COLO829 (cell line): ENCODE measurements at places on chromosomes 4 and X.

GRCh38 chrX:72123471-72124185, 8.1 kb downstream of the RTL5 start:
- peak; percentile 52 for DNase-seq

DNA sequence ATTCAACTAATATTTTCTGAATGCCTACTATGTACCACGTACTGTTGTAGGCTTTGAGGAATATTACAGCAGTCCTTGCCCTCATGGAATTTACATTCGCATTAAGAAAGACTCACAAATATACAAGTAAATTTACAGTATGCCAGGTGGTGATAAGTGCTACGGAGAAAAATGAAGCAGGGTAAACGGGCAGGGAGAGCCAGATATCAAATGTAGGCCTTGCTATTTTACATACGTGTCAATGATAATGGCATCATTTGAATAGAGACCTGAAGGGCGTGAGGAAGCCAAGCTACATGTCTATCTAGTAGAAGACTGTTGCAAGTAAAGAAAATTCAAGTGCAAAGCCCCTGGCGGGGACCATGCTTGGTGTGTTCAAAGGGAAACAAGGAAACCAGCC, 65.2 kb downstream of the AMMECR1 start:
- DNase-seq, result no peak

DNA sequence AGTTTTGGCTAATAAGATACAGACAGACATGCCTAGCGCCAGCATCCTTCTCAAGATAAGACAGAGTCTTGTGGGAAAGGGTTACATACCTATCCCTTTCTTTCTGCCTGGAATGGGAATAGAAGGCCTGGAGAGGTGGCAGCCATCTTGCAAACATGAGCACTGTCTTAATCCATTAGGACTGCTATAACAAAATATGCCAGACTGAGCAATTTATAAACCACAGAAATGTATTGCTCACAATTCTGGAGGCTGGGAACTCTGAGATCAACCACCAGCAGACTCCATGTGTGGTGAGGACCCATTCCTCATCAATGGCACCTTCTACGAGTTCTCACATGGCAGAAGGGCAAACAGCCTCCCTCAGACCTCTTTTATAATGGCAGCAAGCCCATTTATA, 26.5 kb upstream of the NEIL3 start:
- DNase-seq, result no peak

- DNase-seq, result no peak
Measured at GRCh38 chr4:1116838-1117237, 3.5 kb upstream of the RNF212 start.

DNA sequence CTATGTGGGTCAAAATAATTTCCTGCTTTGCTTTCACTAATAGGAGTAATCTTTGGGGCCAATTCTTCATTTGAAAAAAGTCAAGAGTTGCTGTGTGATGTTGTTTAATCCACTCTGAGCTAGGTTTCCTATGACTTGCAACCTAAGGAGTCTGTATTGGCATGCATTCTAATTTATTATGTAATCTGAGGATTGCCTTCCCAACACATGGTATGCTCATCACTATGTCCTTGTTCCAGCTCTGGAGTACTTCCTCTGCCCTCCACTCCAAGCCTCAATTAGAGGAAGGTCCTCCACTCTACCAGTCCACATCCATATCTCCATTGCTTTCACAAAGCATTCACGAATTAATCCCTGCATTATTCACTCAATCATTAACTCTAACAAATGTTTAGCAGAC, 56.1 kb downstream of the PPP3CA start:
- DNase-seq, result no peak

- DNase-seq, result no peak
Measured at GRCh38 chr4:169018406-169018805, 8.4 kb upstream of the CBR4 start.

DNA sequence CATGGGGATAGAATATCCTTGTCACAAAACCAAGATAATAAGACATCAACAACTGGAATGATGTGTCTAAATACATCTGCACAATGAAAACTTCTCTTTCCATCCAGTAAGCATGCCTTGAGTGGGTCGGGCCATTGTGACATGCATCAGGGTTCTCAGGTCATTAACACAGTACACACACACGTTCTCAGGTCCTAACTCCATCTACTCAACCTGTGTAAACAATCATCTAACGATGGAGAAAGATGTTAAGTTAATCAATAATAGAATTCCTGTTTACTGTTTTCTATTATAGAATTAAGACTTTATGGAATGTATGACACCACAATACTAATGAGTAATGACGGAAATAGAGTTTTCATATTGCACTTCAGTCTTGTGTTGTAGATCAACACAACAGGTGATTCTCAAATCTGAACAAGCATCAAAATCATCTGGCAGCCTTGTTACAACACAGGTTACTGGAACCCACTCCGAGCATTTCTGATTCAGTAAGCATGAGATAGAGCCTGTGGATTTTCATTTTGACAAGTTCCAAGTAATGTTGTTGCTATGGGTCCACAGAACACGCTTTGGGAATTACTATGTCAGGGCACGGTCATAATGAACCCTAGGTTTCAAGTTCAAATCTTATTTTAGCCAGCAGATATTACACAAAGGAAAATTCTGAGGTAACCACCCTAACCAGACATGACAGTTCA, 315.8 kb upstream of the TEX13C start:
- no peak for DNase-seq

- no peak for DNase-seq
Measured at GRCh38 chr4:184306470-184306869, 88.8 kb upstream of the ENPP6 start.

- DNase-seq, result no peak
Measured at GRCh38 chr4:2335729-2336101, 73.8 kb upstream of the MXD4 start.

DNA sequence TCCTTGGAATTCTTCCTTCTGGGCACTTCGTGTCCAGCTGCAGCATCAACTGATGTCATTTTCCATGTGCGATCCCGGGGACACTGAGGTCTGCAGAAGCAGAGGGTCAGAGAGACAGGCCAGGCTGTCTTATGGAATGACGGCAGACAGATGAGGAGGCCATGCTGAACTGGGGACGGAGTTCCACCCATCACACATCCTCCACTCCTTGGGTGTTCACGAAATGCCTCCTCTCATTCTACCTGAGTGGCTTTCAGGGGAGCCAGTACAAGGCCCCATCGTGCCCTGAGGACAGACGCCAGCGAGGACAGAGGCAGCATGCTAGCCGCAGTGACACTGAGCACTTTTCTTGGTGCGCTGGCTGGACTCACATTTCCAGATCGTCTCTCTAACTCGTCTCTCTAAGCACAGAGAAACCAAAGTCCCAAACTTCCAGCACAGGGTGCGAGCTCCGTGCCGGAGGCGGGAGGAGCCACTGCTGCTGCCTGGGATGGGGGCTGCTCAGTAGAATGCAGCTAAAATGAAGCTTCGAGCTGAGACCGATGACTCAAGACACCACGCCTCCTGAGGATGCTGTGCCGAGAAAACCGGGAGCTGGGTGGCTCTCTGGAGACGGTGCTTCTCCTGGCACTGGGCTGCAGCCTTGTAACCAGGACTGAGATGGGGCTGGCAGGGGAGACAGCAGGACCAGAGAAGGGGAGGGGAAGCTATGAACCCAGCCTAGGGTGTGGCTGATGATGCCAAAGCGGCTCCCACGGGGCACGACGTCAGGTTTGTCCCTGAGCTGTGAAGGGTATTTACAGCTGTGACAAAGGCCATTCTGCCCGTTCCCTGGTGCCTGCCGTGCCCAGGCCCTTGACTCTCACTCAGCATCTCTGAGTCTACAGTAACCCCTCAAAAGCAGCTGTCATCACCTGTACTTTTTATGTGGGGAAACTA, 8.2 kb downstream of the ABLIM2 start:
- no peak for DNase-seq

DNA sequence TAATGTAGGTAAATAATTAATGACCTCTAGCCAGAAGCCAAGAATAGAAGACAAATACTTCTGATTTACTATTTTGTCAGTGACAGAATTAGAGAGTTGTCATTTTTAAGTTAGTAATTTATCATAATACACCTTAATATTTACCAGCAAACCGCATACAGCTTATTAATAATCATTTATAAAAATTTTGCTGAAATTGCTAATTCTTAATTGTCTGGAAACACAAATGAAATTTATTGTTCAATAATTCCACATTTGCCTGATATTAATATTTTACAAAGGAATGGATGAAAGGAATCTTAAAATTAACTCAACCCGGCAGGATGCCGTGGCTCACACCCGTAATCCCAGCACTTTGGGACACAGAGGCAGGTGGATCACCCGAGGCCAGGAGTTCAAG, 44.7 kb downstream of the PROM1 start:
- DNase-seq, result no peak

DNA sequence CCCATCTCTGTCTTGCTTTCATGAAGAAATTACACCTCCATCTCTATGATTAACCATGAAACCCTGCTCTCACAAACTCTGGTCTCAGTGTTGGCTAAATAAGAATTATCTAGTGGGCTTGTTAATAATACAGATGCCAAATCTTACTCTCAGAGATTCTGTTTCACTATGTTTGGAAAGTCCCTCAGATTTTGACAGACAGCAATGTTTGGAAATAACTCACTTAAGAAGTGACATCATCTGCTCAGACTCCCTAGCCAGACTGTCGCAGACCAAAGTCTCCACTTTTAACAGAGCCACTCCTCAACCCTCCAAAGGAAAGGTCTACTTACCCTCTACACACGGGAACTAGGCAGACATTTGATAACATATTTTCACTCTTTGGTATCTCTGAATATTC, 328.5 kb upstream of the FGF16 start:
- DNase-seq, result no peak

GRCh38 chr4:126223784-126224407, 909.1 kb downstream of the FAT4 start:
- no peak for DNase-seq

GRCh38 chrX:1871887-1872286, 257.0 kb downstream of the ASMT start:
- DNase-seq, result no peak

GRCh38 chrX:37817579-37817978, 29.8 kb downstream of the DYNLT3 start:
- no peak for DNase-seq

DNA sequence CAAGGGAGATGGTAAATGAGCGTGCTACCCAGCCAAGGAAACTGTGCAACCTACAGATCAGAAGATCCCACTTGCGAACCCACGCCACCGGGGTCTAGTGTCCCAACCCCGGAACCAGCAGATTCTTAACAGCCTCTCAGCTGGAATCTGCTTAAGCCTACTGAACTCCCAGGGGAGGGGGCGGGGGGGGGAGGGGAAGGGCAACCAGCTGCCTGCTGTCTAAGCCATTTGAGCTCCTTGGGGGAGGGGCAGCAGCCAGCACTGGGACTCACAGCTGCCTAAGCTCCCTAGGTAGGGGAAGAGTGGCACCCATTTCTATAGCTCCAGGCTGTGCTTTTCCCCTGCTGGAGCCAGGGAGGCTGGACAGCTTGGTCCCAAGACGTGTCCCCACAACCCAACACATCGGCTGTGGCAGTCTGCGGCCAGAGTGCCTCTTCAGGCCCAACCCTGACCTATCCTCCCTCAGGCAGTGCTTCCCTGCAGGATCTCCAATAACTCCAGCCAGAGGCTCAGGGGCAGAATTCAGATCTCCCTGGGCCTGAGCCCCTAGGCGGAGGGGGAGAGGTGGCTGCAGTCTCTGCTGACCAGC, 289.2 kb downstream of the LDB2 start:
- DNase-seq, result no peak

- DNase-seq, result peak; percentile 93
Measured at GRCh38 chr4:139858436-139859205, 193.0 kb downstream of the MGST2 start.

- peak; percentile 10 for DNase-seq
Measured at GRCh38 chrX:139559383-139560042, 29.0 kb downstream of the F9 start.

- no peak for DNase-seq
Measured at GRCh38 chr4:6200922-6201362, 593 bp upstream of the JAKMIP1 start.

DNA sequence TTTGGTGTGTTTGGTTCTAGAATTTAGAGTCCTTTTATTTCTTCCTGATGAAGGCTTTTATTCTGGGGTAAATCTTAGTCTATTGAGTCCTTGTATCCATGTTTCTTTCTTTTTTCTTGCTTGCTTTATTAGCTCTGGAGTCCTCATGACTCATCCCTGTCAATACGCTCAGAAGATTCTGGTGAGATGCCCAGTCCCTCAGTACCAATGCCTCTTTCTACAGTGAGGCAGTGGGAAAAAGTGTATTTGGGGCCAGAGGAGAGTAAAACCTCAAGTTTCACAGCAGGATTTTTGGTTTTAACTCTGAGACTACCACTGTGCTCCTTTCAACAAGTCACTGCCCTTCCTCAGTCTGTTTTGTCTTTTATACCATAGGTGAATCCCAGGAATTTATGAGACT, 368.0 kb downstream of the GBA3 start:
- peak; percentile 5 for DNase-seq

- no peak for DNase-seq
Measured at GRCh38 chrX:10851809-10852208, 231.4 kb upstream of the MID1 start.

GRCh38 chrX:135536877-135537276, 16.4 kb downstream of the INTS6L start:
- no peak for DNase-seq

DNA sequence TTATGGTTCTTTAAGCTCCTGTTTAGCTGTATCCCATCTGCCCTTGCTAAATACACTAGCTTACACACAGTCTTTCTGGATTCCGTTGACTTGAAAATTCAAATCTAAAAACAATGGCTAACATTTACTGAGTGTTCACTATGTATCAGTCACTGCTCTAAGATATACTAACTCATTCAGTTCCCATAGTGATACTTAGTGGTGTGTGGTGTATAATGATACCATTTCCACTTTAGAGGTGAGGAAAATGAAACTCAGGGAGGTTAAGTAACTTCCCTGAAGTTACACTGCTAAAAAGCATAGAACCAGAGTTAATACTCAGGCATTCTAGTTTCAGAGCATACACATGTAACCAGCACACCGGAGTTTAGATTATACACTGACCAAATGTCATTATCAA, 762.0 kb downstream of the GRID2 start:
- no peak for DNase-seq

GRCh38 chr4:48780865-48781214, 761 bp upstream of the FRYL start:
- DNase-seq, result no peak

DNA sequence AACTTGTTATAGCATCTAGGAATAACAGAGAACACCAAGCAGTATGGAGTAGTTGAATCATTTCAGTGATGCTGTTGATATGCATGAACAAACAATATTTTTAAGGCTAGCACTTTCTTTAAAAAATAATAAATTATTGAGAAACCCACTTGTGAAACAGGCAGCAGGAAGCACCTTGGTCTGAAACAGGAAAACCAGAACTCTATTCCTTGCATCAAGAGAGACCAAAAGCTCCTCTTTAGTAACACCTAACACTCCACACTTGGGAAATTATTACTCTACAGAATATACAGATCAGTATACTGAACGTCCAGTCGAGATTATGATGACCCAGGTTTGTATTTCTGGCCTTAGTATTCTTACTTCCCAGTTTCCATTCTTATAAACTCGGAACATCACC, 129.0 kb downstream of the ARAP2 start:
- no peak for DNase-seq

- peak; percentile 8 for DNase-seq
Measured at GRCh38 chrX:72395237-72395636, 89.5 kb upstream of the CITED1 start.

- no peak for DNase-seq
Measured at GRCh38 chrX:18377796-18378195, 23.3 kb upstream of the SCML2 start.

GRCh38 chr4:77493120-77493752, 112.4 kb upstream of the CXCL13 start:
- no peak for DNase-seq

GRCh38 chr4:72768364-72768763, 199.3 kb upstream of the ADAMTS3 start:
- no peak for DNase-seq

- no peak for DNase-seq
Measured at GRCh38 chr4:107376293-107376692, 340.2 kb upstream of the DKK2 start.
